ENCODE measurements at places on chromosomes 1 and 21. TPM values are rescaled to one million over a fixed set of nuclear protein-coding genes. Genes with fewer than 3 reads are reported as not detected.
A peak's percentile ranks its signal among the peaks of the same experiment; 100 is the strongest.

The DDR2 gene
- 19.5 TPM for polyA plus RNA-seq

The LIPI gene
- 0.19 TPM for polyA plus RNA-seq

The FCAMR gene
- polyA plus RNA-seq: 12.5 TPM

The ARHGEF2 gene
- 73.8 TPM for polyA plus RNA-seq

The DENND2C gene
- polyA plus RNA-seq: 3.1 TPM

GRCh38 chr1:22239378-22239777, 96.5 kb upstream of the WNT4 start:
- DNase-seq: no peak

- DNase-seq: no peak
Measured at GRCh38 chr21:44941567-44941966, 1.7 kb downstream of the SLX9 start.

DNA sequence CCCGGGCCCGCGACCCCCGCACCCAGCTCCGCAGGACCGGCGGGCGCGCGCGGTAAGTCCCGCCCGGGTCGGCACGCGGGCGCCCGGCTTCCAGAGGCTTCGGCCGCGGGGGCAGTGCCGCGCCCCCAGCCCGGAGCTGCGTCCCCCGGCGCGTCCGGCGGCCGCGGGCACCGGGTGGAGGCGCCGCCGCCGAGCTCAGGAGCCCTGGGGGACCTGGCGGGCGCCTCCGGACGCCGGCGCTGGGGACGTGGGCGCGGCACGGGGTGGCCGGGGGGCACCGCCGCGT, 227 bp downstream of the NBL1 start:
- no peak for DNase-seq

- DNase-seq: no peak
Measured at GRCh38 chr1:192358822-192359221, 42.0 kb downstream of the RGS21 start.

GRCh38 chr21:18951271-18952038, 547.9 kb upstream of the TMPRSS15 start:
- DNase-seq: no peak

- DNase-seq: no peak
Measured at GRCh38 chr1:192453360-192453992, 122.1 kb upstream of the RGS1 start.

- DNase-seq: no peak
Measured at GRCh38 chr1:97942161-97943123, 21.6 kb upstream of the DPYD start.

GRCh38 chr1:28956038-28956464, 41.7 kb downstream of the EPB41 start:
- DNase-seq: no peak

- DNase-seq: no peak
Measured at GRCh38 chr1:243686159-243686558, 163.9 kb downstream of the AKT3 start.

DNA sequence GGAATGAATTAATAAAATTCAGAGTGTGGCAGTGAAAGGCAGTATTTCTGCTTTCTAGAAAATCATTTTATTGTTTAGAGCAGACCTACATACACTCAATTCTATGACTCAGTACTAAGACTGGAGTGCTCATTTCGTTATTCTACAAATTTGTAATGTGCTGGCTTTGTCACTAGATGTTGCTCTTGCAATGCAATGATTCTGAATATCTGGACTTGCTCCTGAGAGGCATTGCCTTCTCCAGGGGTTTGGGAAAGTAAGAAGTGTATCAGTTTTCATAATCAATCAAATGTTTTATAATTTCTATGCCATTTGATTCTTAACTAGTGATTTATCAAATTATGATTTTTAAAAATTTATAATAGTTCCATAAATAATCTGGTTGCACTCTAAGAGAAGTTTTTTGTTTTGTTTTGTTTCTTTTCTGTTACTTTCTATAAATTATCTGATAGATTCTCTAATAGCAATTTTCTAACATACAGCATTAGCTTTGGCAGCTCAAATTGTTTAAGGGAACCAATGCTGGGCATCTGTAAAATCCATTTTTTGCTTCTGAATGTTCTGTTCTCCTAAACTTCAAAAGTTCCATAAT, 280.5 kb upstream of the SGIP1 start:
- peak; percentile 38 for DNase-seq

GRCh38 chr1:14522926-14523241, 75.6 kb upstream of the KAZN start:
- DNase-seq: no peak
